CD4-positive, alpha-beta T cell treated with Interleukin-15 for 4 hours (primary cell): ENCODE measurements at places on chromosomes 5 and 9.

- peak; percentile 5 for DNase-seq
Observed at GRCh38 chr5:150624334-150625163, 15.9 kb upstream of the SYNPO start.

- DNase-seq: no peak
Observed at GRCh38 chr5:135069895-135070657, 36.0 kb upstream of the PITX1 start.

DNA sequence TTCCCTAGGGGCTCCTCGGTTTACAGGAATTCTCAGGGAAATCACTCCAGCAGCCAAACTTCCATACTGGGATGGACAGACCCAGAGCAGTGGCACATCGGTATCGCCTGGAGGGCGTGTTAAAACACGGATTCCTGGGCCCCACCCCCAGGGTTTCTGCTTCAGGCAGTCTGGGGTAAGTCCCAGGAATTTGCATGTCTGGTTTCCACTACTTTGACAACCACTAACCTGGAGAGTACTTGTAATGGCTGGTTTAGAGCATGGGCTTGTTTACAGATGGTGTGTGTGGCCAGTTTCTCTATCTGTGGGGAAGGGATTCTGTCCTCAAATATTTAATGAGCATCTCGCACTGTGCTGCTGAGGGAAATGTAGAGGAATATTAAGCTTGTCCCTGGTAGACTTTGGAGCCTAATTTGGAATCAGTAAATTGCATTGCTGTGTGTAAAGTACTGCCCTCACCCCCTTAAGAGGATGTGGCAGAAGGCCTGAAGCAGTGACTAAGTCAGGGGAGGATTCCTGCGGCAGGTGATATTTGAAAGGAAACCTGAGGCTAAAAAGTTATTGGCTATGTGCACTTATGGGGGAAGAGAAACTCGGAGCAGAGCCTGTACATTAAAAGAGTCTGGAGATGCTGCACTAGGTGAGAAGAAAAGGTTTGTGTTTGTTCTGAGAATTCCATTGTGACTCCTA is 18.6 kb upstream of the TJP2 start:
- DNase-seq: no peak

DNA sequence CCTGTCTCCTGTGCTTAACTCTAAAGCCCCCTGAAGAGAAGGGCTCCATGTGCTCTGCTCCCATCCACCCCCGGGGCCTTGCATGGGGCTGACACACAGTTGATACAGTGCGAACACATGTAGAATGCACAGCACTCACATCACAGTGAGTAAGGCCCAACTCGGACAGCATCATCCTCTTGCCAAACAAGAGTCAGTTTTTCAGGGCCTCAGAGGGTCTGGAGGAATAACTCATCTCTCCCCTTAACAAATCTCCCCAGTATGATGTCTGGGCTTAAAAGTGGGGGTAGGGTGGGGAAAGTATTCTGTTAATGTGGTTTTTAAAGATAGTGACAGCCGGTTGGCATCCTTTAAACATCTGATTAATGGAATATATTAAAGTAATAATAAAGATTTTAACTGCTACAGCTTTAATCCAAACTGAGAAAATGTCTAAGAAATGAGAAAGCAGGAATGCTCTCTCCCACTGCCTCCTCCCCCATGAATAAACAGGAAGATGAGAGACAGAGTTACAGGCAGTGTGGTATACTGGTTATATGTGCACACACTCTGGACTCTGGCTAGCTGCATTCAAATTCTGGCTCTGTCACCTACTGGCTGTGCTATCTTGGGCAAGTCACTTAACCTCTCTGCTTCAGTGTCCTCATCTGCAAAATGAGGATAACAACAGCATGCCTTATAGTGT is 22.5 kb downstream of the APBA1 start:
- DNase-seq: no peak

GRCh38 chr5:98157368-98157767 is 616.1 kb upstream of the RGMB start:
- no peak for DNase-seq

DNA sequence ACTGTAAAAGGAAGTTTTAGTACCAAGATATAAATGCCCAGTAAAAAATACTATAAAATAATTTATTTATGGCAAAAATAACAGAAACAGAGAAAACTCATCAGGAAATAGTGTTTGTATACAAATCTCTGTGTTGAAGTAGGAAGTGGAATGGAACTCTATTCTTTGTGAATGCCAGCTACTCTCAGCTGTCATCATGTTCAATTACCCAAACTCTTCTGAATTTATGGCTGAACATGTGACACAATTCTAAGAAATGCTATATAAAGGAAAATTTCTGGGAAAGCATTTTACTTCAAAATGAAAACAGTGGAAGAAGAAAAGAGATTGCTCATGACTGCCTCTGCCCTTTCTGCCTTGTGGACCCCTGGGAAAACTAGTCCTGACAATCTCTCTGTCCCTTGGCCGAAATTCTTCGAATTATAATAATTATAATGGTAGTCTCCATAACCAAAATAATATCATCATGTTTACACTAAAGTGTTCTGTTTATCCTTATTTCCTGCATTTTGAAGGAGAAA is 522.3 kb upstream of the ST8SIA4 start:
- DNase-seq: no peak

- no peak for DNase-seq
Observed at GRCh38 chr5:1759378-1759970, 40.2 kb downstream of the MRPL36 start.

GRCh38 chr9:121269642-121270254 is 1.8 kb downstream of the GSN start:
- no peak for DNase-seq

DNA sequence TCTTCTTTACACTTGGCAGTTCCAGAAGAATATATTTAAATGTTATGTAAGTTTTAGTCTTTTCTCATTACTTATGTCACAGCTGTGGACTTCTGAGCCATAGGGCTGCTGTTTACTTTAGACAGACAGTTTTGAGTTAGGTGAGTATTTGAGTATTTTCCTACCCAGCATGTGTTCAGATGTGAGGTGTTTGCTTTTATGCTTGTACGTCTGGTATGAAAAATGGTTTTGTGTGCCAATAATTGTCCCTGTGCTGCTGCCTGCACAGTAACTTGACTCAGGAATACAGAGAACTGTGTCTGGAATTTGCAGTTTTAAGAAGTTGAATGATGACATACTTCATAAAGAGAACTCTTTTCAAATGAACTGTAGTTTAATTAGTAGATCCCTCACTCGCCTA is 20.8 kb downstream of the MEGF10 start:
- DNase-seq: no peak

DNA sequence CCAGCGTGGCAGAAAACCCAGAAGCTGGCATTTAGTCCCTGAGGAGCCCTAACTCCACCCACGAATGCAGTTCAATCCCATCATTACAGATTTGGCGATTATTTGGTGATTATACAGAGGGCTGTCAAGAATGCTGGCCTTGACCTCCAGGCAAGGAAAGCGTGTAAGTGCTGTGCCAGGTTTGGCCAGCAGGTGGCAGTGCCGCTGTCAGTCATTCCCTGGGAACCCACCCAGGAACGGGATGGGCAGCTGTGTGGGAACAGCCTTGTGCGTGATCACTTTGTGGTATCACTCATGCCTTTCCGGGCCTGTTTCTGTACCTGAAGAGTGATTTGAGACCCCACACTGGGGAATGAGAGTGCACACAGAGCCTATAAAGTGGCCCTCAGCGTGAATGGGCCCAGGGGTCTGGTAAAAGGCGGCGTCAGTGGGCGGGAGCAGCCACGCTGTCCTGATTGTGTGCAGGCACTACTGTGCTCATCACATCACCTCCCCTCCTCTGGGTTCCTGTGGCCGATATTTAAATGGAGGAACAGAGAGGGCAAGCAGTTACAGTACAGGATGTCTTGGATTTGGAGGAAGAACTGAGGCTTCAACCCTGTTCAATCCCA is 215.6 kb downstream of the ROR2 start:
- DNase-seq: peak; percentile 49

DNA sequence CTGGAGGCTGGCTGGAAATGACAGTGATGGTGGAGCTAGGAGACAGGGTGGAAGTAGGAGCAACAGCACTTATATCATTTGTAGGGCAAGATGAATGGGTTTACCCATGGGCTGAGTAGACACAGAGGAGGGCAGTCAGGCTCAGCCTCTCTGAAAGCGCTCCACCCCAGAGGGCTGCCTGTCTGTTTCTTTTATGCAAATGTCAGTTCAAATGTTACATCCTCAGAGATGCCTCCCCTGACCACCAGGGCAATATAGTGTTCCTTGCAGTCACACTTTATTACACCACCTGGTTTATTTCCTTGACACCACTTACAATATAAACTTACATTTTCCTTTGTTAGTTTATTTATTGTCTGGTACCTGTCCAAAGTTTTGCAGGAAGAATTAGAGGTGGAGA is 159.5 kb upstream of the IL12B start:
- no peak for DNase-seq

GRCh38 chr5:67672636-67673035 is 476.0 kb upstream of the CD180 start:
- DNase-seq: no peak

DNA sequence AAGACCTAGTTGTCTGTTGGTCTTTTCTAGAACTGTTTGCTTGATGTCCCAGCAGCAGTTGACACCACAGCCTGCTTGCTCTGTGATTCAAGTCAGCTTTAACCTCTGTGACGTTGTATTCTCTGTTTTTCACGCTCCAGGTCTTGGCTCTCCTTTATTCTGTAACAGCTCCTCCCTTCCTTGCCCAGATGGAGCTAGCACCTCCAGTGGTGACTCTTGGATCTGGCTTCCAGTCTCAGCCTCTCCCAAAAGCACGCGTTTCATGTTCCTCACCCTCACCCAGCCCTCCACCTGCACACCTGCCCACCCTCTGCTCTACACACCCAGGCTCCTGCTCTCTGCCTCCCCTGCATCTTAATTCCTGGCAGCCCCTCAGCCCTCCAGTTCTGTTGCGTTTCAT is 50.6 kb downstream of the DMRT1 start:
- no peak for DNase-seq

DNA sequence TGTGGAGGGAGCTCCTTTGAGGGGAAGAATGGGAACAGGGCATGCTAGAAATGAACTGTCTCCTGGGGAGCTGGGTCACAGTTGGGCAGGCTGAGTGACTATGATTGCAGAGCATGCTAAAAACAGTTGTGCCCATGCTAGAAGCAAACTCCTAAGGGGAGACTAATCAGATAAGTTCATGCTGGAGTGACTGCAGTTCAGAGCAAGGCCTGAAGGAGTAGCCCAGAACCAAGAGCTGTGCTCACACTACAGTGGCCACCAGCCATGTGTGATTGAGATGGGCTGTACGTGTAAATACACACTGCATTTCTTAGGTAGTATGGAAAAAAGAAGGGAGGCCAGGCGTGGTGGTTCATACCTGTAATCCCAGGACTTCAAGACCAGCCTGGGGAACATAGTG is 10.3 kb upstream of the AK1 start:
- DNase-seq: no peak

DNA sequence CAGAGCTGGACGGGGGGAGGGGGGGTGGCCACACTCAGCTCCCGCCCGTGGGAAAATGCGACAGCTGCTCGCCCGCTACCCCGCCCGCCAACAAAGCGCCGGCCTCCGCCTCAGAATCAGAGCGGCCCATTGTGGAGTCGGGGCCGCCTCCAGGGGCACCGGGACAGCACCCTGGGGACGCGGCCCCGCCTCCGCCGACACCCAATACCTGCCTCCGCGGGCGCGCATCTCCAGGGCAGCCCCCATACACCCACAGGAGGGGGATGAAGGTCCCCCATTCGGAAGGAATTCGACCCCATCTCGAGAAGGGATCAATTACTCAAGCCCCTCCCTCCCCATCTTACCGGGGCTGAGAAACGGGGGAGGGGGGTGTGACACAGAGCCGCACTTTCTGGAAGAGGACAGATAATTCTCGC is 1.3 kb downstream of the NOTCH1 start:
- peak; percentile 43 for DNase-seq

DNA sequence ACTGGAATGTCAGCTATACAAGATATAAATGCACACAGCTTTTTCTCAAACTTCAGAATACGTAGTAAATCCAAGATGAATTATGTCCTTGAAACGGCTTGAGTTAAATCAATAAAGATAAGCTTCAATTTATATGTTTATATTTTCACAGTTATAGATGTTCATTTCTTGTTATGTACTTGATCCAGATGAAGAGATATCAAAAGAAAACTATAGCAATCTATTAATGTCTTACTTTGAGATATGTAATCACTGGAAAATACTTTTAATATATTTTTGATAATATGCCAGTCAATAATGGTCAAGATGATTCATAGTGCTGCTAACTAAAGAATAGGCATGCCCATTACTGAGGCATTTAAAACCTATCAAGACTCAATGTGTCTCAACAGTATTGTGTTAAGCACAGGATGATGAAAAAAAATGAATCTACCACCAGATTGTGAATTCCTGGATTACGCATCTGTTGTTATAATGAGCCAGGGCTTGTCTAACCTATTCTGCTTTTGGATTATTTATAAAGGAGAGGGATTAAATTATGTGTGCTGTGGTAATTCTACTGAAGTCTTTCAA is 372.6 kb upstream of the PRR16 start:
- DNase-seq: no peak

DNA sequence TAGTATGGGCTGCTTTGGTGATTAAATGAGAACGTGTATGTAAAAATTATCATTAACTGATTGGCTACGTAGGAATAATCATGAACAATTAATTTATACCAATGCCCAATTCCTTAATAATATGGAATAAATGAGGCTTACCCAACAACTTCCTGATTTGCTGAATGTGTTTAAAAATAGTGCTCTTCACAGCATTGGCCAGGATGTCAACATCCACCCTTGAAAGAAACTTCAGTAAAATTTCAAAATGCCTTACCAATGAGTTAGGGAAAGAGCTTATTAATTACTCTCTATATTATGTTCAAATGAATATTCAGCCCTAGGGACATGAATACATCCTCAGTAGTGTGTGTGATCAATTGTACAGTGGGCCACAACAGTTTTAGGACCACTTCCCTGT is 401.4 kb downstream of the PSAT1 start:
- DNase-seq: no peak

- DNase-seq: no peak
Observed at GRCh38 chr5:27125856-27126255, 87.5 kb upstream of the CDH9 start.

- no peak for DNase-seq
Observed at GRCh38 chr5:141944076-141944475, 13.9 kb downstream of the PCDH12 start.

DNA sequence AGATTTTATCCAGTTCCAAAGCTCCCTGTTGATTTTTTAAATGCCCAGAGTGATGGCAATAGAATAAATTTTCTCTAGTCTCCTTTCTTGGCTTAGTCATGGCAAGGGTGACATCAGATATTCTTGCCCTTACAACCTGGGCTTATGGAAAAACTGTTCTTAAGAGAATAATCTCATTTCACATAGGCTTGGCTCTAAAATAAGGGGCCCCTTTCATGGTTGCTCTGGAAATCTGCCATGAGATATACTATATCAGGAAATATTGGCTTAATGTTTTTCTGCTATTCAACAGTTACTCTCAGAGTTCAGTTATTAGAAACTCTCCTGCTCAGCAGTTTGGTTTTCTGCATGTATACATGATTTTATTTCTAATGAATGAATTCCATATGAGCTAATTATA is 7.8 kb downstream of the HMHB1 start:
- no peak for DNase-seq

DNA sequence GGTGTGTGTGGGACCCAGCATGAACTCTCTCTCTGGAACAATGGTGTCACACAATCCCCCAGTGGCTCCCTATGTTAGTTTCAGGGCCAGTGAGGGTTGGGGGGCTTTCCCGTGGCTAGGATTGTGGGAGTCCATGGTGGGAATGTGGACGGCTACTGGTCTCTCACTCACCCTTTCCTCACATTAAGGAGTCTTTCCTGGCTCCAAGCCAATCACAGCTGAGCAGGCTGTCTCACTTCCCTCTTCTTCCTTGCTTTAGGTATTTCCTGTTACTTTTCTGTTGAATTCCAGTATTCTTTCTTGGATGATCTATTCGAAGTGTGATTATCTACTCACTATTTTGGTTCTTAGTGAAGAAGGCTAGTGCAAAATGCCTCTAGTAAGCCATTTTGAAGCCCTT is 324.4 kb upstream of the MPDZ start:
- DNase-seq: no peak
